NCI-H1105 treated with DMSO at 0.1 percent for 48 hours (cell line): ENCODE measurements at places on chromosomes 3 and 15.
A peak's percentile ranks its signal among the peaks of the same experiment; 100 is the strongest.

DNA sequence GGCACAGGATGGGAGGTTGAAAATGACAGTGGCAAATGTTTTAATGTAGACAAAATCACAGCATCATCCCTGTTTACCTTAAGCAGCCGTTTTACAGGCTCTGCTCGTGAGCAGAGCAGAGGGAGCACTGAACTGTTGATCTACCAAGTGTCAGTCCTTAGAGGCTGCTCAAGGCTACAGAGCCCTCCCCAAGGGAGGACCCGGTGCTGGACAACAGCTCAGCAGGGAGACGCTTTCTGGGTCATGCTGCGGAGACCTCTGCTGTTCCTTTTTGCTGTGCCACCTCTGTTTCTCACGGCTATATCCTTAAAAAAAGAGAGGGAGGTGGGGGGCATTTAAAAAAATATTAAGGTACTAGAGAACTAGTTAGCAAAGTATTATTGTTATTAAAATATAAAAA, 400.2 kb downstream of the GABRB3 start:
- DNase-seq, result no peak

GRCh38 chr3:194399874-194400411, 877 bp upstream of the GP5 start:
- no peak for DNase-seq

DNA sequence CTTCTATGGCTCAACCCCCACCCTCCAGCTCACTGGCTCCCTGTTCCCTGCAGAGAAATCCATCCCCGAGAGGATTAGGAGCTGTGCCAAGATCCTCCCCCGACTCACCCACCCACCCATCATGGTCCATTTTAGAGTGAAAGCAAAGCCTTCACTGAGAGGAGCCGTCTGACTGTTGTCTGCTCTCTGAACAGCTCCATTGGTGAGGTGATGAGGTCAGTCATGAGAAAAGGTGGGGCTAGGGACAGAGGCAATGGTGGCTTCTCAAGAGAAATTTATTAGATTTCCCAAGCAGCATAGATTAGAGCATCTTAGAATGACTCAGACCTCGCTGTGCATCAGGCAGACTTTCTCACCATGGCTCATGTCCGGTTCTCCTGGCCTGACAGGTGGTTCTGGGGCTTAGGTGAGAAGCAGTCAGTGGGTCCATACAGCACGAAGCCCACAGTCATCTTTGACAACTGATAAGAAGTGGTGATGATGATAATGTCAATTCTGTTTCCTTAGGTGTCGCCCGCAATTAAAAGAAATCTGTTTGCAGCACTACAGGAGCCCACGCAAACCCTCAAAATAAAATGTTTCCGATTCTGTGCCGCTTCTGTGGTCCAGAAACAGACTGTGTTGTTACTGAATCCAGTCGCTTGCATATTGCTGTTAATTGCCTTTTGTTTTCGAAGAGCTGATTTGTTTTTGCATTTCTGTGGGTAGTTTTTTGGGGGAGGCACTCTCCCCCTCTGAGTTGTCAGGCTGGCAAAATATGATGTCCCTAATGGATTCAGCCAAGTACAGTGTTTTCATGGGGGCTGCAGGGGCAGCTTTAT, 24.8 kb upstream of the RHO start:
- DNase-seq, result peak; percentile 92

- no peak for DNase-seq
Observed at GRCh38 chr15:59406446-59406845, 31.5 kb upstream of the FAM81A start.

DNA sequence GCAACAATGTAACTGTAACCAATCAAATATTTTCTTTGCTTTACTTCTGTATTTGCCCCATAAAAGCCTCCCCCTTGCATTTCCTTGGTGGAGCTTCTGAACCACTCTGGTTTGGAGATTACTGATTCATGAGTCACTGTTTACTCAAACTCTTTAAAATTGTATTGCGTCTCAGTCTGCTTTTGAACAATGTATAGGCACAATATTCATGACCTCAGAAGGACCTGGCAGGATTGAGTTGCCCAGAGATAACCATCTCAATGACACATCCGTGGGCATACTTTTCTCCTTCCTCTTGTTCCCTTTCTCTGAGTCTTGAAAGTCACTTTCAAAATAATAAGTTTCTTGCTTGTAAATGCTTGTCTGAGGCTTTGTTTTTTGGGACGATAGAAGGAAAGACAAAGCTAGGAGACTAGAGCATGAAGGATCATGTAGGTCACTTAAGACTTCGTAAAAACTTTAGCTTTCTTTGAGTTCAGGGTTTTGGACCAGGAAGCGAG, 57.1 kb upstream of the POU1F1 start:
- no peak for DNase-seq

- DNase-seq, result no peak
Observed at GRCh38 chr15:48063411-48063985, 57.3 kb upstream of the SLC24A5 start.

DNA sequence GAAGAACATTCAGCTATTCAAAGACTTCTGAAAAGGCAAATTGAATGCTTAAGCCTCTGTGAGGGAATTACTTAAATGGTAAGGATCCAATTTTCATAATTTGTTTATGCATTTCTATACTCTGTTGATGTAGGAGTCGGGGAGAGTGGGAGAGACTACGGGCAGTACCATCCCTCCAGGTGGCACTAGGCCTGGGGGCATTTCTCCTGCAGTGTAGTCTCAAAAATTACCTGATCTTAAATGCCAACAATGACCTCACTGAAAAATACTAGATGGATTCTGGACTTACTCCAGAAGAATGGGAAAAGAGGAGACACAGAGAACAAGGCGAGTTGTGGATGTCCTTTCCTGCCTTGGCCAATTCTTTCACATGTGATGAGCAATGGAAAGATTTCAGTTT, 77.8 kb upstream of the PLXND1 start:
- DNase-seq, result no peak

DNA sequence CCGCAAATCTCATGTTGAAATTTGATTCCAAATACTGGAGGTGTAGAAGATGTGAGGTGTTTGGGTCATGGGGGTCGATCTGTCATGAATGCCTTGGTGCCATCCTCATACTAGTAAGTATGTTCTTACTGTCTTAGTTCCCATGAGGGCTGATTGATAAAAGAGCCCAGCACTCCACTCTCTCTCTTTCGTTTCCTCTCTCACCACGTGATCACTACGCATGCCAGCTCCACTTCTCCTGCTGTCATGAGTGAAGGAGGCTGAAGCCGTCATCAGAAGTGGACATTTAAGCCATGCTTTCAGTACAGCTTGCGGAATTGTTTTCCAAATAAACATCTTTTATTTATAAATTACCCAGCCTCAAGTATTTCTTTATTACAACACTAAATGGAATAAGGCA, 6.1 kb downstream of the OR5H15 start:
- no peak for DNase-seq

- DNase-seq, result peak; percentile 95
Observed at GRCh38 chr3:105366326-105367062, at the start of gene ALCAM. TSS of gene ALCAM (plus strand) at chr3:105366909.

- no peak for DNase-seq
Observed at GRCh38 chr3:182895513-182896112, 84.7 kb downstream of the DCUN1D1 start.

- DNase-seq, result no peak
Observed at GRCh38 chr3:13539292-13539638, 9.7 kb upstream of the FBLN2 start.

GRCh38 chr15:82650046-82650670, 3.0 kb upstream of the CPEB1 start:
- no peak for DNase-seq

DNA sequence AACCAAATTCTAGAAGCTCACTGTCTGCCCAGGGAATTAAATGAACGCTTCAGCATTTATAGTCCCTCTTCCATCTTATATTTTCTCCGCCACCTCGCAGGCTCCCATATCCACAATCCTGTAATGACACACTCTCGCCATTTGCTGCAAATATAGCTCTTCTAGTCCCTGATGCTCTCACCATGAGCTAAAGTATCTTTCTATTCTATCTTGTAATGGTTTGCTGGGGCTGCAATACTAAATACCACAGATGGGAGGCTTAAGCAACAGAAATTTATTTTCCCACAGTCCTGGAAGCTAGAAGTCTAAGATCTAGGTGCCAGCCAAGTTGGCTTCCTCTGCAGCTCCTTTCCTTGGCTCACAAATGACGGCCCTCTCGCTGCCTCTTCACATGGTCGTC, 106.9 kb upstream of the NPHP3 start:
- no peak for DNase-seq

DNA sequence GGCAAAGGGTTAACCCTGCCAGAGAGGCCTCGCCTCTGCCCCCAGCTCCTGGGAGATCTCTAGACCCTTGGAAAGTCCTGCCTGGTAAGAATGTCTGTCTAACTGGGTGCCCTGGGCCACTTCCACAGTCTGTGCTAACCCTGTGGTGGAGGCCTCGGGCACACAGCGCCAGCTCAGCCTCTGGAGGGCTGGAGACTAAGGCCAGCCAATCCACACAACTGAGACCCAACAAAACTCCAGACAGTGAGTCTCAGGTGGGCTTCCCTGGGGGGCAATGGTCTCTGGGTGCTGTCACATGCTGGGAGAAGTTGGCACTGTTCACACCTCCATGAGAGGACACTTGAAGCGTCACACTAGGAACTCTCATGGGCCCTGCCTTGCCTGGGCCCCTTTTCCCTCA, 19.5 kb downstream of the ZXDC start:
- no peak for DNase-seq

DNA sequence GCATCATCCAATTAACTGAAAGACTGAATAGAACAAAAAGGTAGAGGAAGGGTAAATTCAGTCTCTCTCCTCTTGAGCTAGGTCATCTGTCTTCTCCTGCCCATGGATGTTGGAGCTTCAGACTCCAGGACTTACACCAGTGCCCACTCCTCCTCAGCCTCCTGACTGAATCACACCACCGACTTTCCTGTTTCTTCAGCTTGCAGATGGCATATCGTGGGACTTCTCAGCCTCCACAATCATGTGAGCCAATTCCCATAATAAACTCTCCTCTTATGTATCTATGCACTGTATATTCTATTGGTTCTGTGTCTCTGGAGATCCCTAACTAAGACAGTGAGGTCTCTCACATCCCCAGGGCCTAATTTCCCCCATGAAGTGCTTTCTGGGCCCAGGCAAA, 140.4 kb downstream of the CD47 start:
- DNase-seq, result no peak

DNA sequence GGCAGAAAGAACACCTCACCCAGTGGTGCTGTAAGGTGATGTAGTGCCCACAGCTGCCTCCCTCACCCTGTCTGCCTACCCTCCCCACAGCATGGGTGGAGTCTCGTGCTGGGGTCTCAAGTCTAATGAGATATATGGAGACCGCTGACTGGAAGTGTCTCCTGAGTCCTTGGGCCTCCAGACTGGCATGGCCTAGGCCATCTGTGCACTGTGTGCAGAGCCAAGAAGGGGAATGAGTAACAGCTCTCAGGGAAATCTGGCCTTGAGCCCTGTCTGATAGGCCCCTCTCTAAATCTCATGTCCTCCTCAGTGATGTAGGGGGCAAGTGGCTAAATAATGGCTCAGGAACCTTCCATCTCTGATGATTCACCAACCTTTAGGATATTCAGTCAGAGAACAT, 277.4 kb downstream of the PLCL2 start:
- DNase-seq, result no peak

GRCh38 chr3:28972921-28973320, 307.9 kb upstream of the RBMS3 start:
- DNase-seq, result no peak
